ENCODE measurements at places on chromosomes 11 and 22.

GRCh38 chr11:104433751-104434150 lies 269.8 kb upstream of the PDGFD start:
- DNase-seq, result no peak

GRCh38 chr22:36327922-36328551 lies 59.7 kb downstream of the MYH9 start:
- DNase-seq, result no peak

GRCh38 chr11:48055292-48056132 lies 75.2 kb downstream of the PTPRJ start:
- peak; percentile 63 for DNase-seq

GRCh38 chr11:77081976-77082836 lies 15.4 kb downstream of the CAPN5 start:
- DNase-seq, result no peak

DNA sequence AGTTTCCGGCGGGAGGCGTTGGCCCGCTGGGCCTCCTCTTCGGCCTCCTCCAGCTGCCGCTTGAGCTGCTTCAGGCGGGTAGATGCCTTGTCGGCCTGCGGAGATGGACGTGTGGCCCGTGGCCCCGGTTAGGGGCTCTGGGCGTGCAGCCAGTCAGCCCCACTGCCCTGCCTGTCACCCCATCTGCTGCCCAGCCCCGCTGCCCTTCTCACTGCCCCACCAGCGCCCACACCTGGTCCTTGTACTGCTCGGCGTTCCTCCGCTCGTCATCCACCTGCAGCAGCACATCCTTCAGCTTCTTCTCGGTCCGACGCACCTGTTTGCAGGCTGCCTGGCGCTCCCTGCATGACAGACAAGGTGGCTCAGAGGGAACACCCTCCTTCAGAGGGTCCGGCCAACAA lies 31.2 kb downstream of the APOL1 start:
- DNase-seq, result no peak

Measured in stimulated activated naive CD8-positive, alpha-beta T cell treated with anti-CD3 and anti-CD28 coated beads, Interleukin-15, Interleukin-2, amounts not matched to agents 100 U/mL and 50 U/mL, for 24 hours (primary cell).